Stimulated activated CD8-positive, alpha-beta memory T cell treated with anti-CD3 and anti-CD28 coated beads, Interleukin-4, amount 100 ng/mL, for 24 hours (primary cell): ENCODE measurements at places on chromosomes 11 and 22.
A peak's percentile ranks its signal among the peaks of the same experiment; 100 is the strongest.

DNA sequence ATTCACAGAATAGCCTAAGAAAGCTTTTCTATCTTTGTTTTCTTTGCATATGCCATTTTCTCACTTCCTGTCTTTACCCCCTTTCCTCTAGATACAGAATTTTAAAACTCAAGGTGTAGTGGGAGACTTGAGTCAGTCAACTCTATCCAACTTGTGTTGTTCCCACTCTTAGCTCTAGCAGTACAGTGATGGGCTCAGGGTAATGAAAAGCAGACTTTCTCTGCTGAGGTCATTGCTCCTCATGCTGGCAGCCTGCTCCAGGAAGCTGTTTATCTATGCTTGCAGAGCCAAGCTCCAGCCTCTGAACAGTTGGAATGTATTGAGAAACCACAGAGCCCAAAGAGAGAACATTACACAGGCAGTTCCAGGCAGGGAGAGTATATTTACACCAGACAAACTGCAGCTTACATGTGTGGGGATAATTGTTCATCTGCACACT, 68.1 kb downstream of the CSTPP1 start:
- DNase-seq = no peak

GRCh38 chr11:85742873-85743275, 56.9 kb upstream of the CCDC89 start:
- DNase-seq = no peak

DNA sequence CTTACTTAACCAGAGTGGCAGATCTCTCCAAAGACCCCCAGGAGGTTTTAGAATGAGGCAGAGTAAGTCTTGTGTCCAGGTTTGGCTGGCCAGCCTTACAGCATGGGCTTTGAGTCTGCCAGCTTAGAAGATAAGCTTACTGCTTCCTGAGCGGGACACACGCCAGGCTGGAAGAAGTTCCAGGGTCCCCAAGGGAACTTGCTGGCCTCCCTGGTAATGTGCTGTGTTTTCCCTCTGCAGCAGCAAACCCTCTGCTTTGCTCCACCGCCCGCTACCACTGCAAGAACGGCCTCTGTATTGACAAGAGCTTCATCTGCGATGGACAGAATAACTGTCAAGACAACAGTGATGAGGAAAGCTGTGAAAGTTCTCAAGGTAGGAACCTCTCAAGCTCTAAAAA, 154.2 kb downstream of the LDLRAD3 start:
- no peak for DNase-seq

DNA sequence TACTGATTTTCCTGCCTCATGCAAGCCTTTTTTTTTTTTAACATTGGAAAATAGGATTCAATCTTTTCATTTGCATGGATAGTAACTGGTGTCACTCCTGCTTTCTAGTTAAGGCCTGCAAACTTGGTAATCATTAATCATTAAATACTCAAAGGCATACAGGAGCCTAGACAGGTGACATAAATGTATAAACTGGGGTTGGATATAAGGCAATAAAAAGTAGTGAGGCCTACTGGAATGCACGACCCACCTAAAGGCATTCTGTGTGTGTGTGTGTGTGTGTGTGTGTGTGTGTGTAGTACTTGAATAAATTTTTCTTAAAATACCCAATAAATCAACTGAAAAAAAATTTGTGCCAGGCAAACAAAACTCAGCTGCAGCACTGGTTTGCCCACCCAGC, 7.9 kb downstream of the TOMM22 start:
- no peak for DNase-seq

GRCh38 chr11:98952107-98952506, 68.6 kb upstream of the CNTN5 start:
- DNase-seq = no peak

DNA sequence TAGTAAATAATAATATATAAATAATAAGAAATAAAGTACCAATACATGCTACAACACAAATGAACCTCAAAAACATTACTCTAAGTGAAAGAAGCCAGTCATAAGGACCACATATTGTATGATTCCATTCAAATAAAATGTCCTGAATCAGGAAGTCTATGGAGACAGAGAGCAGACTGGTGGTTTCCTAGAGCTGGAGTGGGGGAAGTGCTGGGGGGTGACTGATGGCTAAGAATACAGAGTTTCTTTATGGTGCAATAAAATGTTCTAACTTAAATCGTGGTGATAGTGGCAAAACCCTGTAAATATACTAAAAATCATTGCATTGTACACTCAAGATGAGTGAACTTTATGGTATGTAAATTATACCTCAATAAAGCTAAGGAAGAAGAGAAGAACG, 376.5 kb downstream of the BUD13 start:
- no peak for DNase-seq

DNA sequence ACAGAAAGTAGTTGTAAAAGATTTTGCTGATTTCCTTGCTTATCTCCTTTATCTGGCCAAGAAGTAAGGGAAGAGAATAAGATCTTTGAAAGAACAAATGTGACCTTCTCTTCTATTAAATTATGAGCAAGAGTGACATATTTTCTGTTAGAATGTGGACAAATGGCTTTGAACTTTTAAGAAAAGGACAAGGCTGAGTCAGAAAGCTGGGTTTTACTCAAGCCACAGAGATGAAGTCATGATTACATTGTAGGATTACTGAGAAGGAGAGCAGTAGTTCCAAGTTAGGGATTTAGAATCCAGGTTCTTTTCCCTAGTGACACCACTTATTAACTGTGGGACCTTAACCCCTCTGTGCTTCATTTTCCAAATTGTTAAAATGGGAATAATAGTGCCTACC, 13.5 kb downstream of the CCDC90B start:
- DNase-seq = no peak

- no peak for DNase-seq
Measured at GRCh38 chr22:47813661-47814060, 1051.2 kb downstream of the TBC1D22A start.

DNA sequence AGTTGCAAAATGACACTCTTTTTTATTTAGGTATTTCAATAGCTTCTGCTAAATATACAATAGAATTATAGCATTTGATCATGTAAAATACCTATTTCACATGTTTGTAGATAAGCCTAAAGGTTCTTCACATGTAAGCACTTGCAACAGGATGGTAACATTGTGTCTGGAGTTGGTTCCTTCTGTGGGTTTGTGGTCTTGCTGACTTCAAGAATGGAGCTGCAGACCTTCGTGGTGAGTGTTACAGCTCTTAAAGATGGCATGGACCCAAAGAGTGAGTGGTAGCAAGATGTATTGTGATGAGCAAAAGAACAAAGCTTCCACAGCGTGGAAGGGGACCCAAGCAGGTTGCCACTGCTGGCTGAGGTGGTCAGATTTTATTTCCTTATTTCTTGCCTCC, 246.4 kb upstream of the PDGFD start:
- DNase-seq = no peak

- DNase-seq = no peak
Measured at GRCh38 chr22:27865496-27865895, 53.6 kb downstream of the PITPNB start.

DNA sequence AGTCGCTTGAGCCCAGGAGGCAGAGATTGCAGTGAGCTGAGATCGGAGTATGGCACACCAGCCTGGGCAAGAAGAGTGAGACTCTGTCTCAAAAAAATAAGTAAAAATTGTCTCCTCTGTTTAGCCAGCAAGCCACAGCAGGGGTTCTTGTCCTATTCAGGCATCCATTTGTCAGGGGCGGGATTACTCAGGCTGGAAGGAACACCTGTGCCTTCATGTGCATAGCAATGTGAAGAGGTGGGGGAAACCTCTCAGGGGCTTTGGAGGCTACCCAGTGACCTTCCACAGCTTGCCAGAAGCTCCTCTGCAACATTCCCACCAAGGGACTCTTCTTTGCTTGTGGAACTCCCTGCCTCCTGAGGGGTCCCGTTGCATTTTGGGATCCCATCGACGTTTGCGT, 63.3 kb downstream of the FBLN1 start:
- no peak for DNase-seq

DNA sequence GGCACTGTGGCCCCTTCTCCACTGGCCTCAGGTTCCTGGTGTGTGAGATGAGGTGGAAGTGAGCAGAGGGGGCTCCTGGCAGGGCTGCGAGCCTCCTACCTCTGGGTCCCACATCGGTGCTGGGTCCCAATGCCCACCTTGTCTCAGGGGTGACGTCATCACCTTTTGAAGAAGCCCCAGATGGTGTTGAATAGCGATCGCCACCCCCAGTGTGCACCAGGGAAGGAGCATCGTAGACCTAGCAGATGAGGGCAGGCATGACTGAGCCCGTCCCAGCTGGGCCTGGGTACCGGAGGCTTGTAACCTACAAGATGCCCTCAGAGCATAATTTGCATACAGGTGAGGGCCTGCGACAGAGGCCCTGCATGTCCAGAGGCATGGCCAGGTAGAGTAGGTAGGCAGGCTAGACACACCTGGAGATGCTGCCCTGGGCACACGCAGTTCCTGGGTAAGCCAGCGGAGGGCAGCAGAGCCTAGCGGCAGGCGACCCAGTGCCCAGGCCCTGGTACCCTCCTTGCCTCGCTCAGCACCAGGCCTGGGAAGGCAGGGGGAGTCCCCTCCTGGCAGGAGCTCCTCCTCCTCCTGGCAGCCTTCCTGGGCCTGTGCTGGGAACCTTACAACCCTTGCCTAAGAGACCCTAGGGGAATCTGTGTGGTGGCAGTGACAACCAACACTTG, 52.5 kb downstream of the TPCN2 start:
- peak; percentile 59 for DNase-seq

DNA sequence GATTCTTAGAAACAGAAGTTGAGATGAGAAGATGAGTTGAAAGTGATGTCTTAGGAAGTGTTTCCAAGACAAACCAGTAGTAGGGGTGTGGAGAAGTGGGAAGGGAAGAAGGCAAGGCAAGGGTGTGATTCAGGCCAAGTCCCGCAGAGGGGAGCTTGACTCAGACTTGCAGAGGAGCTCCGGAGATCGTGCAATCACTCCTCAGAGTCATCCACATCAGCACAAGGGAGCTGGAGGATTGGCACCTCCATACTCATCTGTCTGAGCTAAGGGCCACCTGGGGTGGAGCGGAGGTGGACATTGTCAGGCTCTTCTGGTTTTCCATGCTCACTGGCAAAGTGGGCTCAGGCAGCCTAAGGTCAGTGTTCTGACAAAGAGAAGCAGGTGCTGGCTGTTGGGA, 44.4 kb downstream of the CHRDL2 start:
- no peak for DNase-seq

DNA sequence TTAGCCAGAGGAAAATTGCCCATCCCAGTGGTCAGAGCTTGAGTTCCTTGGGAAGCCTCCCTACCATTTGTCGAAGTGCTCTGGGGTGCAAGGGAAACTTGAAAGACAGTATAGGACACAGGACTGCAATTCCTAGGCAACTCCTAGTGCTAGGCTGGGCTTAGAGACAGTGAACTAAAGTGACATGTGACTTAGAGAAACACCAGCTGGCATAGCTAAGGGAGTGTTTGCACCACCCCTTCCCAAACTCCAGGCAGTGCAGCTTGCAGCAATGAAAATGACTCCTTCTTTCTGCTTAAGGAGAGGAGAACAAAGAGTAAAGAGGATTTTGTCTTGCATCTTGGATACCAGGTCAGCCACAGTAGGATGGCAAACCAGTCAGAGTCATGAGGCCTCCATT, 388.0 kb downstream of the DYNC2H1 start:
- no peak for DNase-seq

DNA sequence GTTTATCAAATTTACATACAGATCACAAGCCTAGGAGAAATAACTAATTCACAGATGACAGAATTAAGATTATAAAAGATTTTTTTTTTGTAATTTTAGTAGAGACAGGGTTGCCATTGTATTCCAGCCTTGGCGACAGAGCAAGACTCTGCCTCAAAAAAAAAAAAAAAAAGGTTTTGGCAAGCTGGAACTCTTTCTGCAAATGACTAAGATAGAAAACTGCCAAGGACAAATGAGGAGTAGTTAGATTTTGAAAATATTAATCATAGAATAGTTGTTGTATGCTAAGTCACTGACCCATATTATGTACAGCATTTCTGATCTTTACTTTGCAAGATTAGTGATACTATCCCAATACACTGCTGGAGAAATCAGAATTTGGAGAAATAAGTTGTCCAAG, 99.2 kb downstream of the C11orf65 start:
- no peak for DNase-seq

DNA sequence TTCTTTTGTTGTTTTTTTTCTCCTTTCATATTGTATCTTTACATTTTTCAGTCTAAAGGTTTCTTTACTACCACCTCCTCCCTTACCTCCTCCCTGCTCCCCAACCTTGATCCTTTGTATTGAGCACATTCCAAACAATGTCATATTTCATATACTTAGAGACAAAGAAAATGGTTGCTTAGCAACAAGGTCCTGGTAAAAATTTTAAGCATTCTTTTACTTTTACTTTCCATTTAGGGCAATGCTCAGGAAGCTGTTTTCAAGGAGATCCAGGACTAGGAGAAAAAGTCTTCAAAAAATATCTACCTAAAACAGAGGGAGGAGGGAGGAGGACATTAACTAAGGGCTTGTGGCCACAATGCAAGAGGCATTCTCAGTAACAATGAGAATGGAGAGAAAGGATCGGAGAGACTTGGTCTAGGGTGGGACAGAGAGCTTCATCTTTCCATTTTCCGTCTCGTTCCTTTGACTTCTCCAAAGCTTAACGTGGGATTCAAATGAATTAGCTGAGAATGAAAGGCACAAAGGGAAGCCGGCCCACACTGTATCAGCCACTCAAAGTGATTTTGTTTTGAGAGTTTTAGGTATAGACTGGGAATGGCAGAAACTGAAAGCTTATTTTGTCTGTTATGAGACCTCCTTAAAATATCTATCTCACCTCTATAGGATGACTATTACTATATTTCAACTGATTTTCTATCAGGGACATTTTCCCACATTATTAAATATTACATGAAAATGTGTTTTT, 455.7 kb downstream of the RAB38 start:
- no peak for DNase-seq

DNA sequence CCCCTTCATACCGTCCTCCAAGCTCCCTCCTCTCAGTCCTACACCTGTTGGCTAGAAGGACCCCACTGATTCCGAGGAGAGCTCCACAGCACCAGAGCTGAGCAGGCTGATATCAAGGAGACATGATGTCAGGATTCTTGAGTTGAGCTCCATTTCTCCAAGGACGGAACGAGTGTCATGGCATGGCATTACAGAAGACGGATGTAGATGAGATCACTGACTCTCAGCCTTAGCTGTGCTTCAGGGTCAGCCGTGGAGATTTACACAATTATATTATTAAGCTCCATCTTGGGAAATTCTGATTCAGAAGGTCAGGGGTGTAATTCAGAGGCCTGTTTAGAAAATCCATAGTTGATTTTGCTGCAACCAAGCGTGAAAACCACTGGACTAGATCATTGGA, 428.9 kb upstream of the B3GAT1 start:
- no peak for DNase-seq

DNA sequence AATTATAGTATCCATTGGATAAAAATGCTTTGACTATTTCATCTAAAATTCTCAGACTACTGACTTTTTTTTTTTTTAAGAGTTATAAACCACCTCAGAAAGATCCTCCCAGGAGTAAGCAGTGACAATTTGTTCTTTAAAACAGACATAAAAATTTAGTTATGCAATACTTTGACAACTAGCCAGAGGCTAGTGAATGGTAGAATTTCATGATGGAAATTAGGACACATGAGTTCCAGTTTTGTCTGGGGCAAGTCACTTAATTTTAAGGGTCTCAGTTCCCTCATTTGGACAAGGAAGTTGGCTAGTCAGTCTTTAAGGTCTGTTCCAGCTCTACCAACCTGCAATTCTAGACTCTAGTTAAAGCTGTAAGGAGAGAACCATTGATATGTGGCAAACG, 2.9 kb downstream of the IL18 start:
- no peak for DNase-seq

GRCh38 chr11:114293201-114293711, 2.9 kb upstream of the NNMT start:
- DNase-seq = no peak

GRCh38 chr22:30422481-30423300, 2.9 kb upstream of the MTFP1 start:
- DNase-seq = peak; percentile 19

- DNase-seq = no peak
Measured at GRCh38 chr11:62671236-62671607, 251 bp upstream of the UQCC3 start.
